Suppressor macrophage (primary cell): ENCODE measurements at places on chromosomes 16 and 17.

DNA sequence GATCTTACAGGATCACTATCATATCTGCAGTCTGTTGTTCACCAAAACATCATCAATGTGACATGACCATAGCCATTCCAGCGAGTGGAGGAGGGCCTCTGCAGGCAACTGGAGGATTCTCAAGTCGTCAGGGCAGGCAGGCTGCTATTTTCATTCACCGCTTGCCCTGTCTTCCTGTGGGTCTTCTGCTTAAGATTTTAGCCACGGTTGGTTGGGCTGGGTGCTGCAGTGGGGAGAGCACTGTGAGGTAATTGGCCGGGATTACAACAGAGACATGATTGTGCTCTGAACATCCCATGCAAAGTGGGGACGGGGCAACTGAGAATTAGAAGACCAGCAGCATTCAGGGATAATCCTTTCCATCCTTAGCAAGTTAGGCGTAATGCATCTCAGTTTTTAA is 245.9 kb downstream of the CPPED1 start:
- no peak for DNase-seq

DNA sequence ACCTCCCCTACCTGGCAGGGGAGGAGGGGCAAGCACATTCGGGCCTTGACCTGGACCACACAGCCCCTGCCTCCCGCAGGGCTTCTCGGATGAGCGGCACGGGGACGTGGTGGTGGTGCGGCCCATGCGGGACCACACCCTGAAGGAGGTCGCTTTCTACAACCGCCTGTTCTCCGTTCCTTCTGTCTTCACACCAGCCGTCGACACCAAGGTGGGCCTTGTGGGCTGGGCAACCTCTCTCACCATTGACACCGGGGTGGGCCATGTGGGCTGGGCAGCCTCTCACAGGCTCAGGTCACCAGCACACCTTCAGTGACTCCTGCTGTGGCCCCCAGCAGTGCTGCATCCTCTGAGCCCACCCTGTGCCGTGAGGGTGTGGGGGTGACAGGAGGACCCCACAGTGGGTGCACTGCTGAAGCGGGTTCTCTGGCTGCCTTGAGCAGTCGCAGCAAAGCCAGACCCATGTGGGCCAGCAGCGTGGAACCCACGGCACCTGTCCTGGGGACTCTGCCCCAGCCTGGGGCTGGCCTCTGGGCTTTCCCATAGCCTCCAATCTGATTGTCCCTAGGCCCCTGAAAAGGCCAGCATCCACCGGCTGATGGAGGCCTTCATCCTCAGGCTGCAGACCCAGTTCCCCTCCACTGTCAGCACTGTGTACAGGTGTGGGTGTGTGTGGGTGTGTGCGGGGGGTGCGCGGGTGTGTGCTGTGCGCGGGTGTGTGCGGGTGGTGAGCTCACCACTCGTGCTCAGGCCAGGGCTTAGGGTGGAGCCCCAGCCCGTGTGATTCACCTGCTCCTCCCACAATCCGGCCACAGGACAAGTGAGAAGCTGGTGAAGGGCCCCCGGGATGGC is 7.5 kb downstream of the CTU2 start:
- no peak for DNase-seq

GRCh38 chr17:29674281-29674680 is 51.6 kb upstream of the CORO6 start:
- DNase-seq: no peak

DNA sequence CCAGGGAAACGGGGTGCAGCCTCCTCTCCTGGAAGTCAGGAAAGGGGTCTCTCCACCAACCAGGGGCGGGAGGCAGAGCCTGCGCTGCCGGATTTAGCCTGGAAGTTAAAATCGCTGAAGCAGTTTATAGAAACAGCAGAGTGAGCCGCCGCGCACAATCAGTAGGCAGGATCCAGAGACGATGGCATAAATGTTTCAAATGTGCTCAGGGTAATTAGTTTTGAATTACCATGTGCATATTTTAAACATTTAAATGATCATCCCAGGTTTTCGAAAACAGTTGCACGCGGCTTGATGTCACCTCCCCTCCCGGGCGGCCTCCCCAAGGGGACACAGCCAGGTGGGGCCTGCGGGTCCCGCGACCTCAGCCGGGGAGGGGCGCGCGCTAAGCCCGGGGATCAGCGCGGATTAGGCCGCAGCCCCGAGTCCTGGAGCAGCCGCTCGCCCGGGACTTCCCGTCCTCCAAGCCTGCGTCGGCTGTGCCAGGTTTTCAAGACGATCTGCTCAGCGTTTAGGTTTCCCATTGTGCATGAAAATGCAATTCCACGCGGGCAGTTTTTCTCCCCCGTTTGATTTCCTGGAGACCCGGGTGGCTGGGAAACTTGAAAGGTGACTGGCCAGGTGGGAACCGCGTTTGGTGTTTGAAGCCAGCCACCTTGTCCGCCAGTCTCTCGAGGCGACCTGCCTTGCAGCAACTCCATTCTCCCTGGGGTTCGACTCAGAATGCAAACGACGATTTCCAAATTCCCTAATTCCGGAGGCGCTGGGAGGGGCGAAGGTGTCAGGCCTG is 78.3 kb downstream of the RPA1 start:
- DNase-seq: peak; percentile 37

DNA sequence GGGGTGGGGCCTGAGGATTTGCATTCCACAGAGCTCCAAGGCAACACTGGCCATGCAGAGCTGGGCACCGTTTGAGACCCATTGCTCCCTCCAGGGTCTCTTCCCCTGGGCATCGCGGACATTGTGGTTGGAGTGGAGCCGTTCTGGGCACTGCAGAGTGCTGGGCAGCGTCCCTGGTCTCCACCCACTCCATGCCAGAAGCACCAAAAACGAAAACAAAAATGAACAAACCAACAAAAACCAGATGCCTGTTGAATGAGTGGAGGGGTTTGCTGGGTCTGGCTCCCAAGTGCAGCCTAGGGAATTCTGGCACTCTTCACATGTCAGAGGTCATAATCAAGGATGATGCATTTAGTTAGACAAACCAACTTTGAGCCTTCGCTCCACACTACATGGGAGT is 17.9 kb downstream of the WNT9B start:
- no peak for DNase-seq

GRCh38 chr16:84040226-84040822 is 2.3 kb downstream of the SLC38A8 start:
- no peak for DNase-seq

DNA sequence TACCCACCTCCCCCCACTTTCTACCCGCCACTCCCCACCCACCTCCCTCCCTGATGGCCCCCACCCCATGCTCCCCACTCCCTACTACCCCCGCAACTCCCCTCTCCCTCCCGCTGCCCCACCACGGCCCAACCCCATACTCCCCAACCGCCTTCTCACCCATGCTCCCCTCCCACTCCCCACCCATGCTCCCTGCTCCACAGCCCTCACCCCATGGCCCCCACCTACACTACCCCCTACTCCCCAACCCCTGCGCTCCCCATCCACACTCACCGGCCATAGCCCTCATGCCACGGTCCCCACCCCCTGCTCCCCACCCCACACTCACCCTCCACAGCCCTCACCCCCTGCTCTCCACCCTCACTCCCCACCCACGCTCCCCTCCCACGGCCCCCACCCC is 13.9 kb downstream of the COTL1 start:
- DNase-seq: no peak

DNA sequence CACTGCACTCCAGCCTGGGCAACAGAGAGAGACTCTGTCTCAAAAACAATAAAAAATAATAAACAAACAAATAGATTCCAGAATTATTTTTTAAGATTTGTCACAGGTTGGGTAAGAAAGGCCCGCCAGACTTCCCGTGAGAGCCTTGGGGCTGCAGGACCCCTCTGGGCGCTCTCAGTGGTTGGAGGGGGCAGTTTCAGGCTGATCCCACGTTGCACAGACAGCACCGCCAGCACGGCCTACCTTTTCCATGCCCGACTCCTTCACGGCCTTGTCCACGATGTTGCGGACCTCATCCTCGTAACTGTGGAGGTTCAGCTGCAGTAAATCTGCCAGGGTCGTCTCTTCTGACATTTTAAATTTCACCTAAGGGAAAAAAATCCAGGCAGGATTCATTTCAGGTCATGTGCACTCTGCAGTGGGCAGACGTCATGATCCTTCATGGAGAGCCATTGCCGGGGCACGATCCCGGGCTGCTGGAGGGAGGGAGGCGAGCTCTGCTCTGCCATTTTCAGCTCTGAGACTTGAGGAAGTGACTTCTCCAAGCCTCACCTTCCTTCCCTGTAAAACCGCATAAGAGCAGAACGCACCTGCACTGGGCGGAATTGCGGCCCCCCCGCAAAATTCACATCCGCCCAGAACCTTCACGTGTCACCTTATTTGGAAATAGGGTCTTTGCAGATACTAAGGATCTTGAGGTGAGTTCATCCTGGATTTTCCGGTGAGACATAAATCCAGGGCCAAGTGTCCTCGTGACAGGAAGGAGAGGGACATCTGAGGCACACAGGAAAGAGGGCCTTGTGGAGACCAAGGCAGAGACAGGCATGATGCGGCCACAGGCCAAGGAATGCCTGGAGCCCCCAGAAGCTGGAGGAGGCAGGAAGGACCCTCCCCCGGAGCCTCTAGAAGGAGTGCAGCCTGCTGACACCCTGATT is 66.8 kb downstream of the DNAH17 start:
- DNase-seq: no peak

DNA sequence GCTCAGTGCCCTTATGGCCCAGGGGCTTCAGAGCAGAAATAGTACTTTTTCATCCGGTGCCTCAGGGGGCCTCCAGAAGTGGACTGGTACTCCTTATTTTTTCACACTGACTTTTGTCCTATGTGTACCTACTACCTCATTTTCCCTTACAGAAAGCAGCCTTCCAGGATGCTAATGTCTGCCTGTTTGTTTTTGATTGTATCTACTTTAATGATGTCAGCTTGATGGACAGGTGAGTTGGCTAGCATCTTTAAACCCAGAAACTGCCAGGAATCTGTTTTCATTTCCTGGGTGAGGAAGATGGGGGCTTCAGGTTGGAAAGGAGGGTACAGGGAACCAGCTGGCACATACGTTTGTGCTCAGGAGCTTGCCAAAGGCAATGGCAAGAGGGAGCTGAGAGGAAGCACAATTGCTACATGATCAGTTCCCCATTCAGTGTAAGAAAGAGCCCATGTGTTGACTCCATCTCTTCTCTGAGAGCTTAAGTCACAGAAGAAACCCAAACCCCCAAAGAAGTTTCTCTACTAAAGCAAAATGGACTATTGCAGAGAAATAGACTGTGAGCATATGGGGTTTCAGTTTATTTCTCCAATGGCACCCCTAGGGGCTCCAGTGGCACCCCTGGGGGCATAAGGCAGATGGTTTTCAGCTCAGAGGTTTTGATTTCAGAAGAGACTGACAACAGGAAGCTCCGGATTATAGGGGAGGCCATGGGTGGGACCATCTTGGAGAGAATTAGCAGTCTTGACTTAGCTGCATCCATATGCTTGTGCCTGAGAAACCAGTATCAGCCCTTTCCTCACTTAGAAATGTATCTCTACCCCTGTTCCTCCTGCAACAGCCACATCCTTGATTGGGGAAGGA is 16.3 kb downstream of the LIG3 start:
- DNase-seq: peak; percentile 48

GRCh38 chr16:2964475-2965336 is 631 bp downstream of the KREMEN2 start:
- peak; percentile 66 for DNase-seq

GRCh38 chr17:77772461-77772897 is 186.0 kb upstream of the TNRC6C start:
- DNase-seq: peak; percentile 73

DNA sequence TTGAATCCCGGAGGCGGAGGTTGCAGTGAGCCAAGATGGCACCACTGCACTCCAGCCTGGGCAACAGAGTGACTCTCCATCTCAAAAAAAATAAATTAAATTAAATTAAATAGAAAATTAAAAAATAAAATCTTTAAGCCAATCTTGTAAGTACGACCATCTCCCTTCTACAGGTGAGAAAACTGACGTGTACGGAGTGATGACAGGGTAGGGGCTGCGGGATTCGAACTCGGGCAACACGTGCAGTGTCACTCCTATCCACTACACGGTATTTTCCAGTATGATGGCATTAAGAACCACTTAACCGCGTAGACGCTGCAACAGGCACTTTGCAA is 762 bp downstream of the WDR59 start:
- DNase-seq: no peak

GRCh38 chr16:11005611-11005975 is 61.2 kb downstream of the CLEC16A start:
- no peak for DNase-seq

- DNase-seq: no peak
Measured at GRCh38 chr16:25066426-25066746, 45.2 kb upstream of the LCMT1 start.

DNA sequence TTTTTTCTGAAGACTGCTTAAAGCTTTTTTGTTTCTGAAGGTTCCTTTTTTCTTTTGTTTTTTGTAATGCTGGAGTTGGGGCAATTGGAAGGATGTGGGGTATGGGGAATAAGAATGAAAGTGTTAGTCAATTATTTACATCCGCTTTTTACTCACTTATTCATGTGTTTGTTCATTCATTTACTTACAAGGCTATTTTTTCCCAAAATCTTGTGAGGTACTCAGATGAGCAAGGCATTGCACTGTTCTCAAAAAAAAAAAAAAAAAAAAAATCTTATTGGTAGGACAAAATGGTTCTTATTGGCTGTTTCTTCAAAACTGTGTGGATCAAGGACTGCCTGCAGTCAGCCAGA is 55.7 kb downstream of the PLD6 start:
- peak; percentile 17 for DNase-seq

DNA sequence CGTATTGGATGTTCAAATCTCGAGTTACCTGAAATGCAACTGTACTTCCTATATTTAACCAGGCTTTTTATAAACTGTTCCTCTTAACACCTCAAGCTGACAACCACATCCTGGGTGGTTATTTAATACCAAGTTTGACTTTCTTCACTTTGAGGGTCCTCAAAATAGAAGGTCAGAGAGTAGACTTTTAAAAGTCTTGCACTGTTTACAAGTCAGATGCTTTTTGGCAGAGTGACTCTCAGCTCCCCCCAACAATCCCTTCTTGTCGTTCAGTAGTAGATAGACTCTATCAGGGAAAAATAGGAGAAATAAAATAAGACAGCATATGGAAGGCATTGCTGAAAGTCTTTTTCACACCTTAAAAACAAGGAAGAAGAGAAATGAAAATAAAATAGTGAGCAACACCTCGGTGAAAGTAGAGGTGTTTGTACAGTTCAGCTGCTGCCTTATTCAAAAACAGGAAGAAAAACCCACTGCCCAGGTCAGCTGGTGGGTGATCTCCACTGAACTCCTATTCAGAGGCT is 650.4 kb downstream of the WWOX start:
- DNase-seq: no peak

DNA sequence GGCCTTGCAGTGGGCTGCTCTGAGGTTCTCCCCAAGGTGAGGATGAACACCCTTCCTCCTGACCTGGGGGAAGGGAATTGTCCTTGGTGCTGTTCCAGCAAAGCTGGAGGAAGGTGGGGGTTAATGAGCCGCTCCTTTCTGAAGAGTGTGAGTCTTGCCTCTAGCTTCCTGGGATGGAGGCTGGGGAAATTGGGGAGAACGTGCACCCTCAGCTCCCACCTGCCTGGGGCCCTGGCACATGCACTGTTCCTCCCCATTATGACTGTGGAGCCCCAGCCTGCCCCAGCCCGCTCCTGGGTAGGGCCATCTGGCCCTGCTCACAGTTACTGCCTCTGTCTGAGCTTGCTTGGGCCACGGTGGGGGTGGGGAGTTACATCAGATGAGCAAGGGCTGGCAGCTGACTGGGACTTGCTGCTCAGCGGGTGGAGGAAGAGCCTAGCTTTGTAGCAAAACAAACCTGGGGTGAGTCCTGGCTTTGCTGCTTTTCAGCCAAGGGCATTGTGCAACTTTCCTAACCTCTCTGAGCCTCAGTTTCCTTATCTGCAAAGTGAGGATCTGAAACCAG is 11.1 kb downstream of the TNS4 start:
- DNase-seq: peak; percentile 7
